ENCODE measurements at places on chromosomes 7 and 10. TPM values are rescaled to one million over a fixed set of nuclear protein-coding genes. Genes with fewer than 3 reads are reported as not detected.

DNA sequence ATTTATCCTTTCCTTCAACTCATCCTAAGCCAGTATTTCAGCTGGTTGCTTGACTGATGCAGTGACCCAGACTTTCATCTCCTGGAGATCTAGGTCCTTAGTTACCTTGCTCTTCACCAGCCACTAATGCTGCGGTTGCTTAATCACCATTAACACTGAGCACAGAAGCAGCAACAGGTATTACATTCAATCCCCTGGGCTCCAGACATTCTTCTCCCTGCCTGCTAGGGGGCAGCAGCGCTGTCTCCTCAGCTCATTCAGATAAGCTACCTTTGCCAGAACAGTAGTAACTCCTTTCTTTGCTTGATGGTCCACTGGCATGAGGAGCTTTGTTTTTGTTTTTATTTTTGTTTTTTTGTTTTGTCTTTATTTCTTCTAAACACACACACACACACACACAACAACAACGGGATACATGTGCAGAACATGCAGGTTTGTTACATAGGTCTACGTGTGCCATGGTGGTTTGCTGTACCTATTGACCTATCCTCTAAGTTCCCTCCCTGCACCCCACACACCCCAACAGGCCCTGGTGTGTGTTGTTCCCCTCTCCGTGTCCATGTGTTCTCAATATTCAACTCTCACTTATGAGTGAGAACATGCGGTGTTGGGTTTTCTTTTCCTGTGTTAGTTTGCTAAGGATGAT is 1043.2 kb upstream of the C7orf33 start:
- DNase-seq, result no peak

DNA sequence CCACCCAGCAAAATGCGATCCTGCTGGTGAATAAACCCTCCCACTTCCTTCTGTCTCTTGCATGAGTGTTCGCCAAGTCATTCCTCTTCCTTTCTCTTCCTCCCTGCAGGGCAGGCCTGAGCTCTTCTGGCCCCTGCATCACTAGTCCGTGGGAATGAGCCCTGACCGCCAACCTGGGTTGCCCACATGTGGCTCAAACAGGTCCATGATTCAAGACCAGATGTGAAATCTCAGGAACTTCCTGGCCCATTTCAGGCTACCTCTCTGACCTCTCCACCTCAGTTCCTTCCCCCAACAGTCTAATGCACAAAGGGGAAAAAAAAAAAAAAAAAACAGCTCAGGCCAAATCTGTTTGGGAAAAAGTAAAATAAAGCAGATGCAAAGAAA is 5.4 kb upstream of the YWHAG start:
- DNase-seq, result no peak

GRCh38 chr7:64885520-64886240 is 17.4 kb upstream of the ZNF273 start:
- DNase-seq, result no peak

DNA sequence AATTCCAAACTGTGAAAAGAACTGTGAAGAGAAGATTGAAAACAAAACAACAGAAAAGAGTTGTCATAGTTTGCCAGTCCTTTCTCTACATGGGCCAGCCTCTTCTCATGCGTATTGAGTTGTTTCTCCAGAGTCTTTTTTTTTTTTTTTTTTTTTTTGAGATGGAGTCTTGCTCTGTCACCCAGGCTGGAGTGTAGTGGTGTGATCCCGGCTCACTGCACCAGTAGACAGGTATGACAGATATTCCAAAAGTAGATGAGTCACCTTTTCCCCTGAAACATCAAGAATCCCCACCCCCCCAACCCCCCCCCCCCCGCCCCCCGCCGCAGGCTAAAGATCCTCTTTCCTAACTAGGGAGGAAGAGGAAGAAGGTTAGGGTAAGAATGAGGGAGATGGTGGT is 15.6 kb upstream of the KMT2C start:
- no peak for DNase-seq

- no peak for DNase-seq
Measured at GRCh38 chr10:114271779-114272167, 32.7 kb downstream of the VWA2 start.

- no peak for DNase-seq
Measured at GRCh38 chr10:5814110-5815107, 1.2 kb upstream of the GDI2 start.

GRCh38 chr7:23207021-23207420 is 25.2 kb downstream of the NUP42 start:
- no peak for DNase-seq

GRCh38 chr10:101085846-101086245 is 24.1 kb downstream of the KAZALD1 start:
- DNase-seq, result no peak

- no peak for DNase-seq
Measured at GRCh38 chr7:143487566-143487965, 9.9 kb downstream of the TAS2R41 start.

- no peak for DNase-seq
Measured at GRCh38 chr10:120480065-120480600, 23.1 kb downstream of the PLPP4 start.

DNA sequence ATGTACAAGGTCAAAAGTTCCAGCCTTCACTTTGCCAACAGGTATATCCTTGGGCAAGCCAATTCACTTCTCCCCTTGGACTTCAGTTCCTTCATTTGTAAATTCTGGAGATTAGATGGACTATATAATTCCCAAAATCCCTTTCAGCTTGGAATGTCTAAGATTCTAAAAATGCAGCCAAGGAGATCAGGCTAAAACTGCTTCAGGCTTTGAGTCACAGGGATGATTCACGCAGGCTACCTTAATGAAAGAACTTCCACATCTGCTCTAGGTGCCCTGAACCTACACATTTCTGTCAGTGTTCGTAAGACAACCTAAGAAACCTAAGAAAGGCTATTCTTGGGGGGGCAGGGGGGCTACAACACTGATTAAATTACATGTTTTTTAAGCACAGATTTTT is 7.1 kb downstream of the CPVL start:
- DNase-seq, result no peak

DNA sequence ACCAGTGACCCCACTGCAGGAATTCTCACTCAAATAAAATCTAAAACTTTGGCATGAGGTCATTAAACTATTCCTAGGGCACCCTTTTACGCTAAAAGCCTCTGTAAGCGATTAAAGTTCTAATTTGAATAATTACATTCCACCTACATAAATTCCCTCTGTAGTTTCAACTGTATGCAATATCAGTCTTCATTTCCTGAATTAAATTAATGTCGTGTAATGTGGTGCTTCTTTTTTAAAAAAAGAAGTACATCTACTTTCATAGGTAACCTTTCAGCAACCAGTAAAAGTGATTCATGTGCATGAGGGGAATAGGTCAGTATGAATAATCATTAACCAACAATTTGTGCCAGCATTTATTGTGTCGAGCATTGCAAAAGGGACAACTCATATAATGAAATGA is 44.7 kb downstream of the IMMP2L start:
- DNase-seq, result no peak

ANKRD22 gene
- not detected for total RNA-seq

CADPS2 gene
- not detected for total RNA-seq
